ENCODE measurements at places on chromosomes 4 and X.

GRCh38 chr4:2923668-2924173, 39.5 kb downstream of the NOP14 start:
- no peak for DNase-seq

DNA sequence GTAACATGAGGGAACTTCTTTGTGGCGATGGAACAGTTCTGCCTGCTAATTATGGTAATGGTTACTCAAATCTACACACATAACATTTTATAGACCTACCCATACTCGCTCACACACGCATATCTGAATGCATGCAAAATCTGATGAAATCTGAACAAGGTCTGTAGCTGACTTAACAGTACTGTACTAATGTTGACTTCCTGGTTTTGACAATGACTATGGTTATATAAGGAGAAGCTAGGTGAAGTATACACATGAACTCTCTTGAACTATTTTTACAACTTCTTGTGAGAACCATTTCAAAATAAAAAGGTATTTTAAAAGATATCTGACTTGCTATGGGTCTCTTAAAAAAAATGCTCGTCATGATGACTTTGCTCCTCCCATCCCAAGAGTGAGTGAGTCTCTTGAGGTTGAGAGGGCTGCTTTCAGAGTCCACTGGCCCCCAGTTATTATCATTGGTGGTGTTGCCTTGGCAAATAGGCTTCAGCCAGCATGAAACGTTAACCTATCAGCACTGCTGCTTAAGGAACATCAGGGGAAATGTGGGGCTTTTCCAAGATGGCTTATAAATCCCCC, 99.8 kb downstream of the MTMR1 start:
- no peak for DNase-seq

DNA sequence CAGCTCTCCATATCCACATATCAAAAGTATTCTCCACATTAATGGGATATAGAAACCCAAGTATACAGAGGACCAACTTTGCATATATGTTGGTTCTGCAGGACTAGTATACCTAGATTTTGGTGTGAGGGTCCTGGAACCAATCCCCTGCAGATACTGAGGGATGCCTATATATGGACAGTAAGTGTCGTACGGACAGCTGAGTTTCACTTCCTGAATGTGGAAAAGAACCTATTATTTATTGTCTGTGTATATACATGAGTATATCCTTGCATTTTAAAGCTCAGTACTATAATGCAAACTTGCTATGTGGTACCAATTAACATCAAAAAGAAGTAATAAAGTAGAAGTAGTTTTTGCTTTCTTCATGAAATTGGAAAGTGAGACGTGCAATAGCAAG, 101.9 kb downstream of the FBXW7 start:
- DNase-seq, result no peak

DNA sequence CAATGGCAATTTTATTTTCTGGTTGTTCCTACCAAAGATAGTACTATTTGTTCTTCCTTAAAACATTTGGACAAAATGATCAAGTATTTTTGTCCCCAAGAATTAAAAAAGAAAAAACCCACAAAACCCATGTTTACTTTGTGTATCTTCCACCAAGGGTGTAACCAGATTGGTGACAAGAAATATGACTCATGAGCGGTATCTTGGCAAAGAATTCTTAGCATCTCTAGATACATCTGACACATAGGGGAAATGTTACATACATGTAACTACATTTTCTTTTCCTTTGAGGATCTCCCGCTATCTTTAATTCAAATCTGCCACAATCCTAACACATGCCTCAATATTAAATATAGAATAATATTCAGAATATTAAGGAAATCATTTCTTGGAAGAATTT, 78.7 kb downstream of the WDFY3 start:
- no peak for DNase-seq

DNA sequence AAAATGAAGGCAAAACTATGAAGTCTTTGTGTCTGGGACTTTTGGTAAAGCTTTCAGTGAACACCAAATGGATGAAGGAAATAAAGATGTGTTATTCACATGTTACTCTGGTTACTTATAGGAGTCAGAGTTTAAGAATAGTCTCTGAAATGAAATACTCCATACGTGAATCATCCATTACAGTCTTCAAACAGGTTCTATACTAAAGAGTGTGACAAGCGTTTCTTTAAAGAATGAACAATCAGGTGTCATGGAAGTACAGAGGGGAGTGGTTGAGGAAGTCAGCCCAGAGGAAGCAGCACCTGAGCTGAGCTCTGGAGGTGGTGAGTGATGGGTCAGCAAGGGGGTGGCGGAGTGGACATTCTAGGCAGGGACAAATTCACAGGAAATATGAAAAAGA, 41.8 kb upstream of the SORBS2 start:
- no peak for DNase-seq

DNA sequence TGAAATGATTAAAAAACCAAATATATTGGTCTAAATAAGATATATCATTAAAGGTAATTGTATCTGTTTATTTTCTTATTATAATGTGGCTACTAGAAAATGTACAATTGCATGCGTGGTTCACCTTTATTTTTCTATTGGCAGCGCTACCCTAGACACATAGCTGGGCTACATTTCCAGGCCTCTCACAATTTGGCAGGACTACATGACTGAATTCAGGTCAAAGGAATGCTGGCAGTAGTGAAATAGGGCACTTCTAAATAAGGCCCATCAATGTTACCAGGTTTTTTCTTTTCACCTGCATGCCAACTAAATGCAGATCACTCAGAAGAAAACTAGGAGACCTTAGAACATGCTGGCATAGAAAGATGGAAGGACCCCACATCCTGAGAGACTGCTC, 1072.9 kb upstream of the SLIT2 start:
- no peak for DNase-seq

- no peak for DNase-seq
Measured at GRCh38 chr4:4810092-4810774, 49.2 kb upstream of the MSX1 start.

DNA sequence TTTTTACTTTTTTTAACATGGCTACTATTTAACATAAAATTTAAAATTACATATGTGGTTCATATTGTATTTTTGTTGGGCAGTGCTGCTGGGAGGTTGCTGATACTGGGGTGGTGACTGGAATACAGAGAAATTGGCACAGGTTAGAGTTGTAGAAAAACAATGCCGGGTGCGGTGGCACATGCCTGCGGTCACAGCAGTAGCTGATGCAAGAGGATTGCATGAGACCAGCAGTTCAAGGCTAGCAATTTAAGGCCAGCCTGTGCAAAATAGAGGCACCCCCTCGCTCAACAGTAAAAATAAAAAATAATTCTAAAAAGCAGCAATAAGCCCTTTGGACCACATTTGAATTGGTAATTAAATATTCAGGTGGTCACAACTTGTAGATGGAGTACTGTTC, 11.8 kb upstream of the CPE start:
- no peak for DNase-seq

DNA sequence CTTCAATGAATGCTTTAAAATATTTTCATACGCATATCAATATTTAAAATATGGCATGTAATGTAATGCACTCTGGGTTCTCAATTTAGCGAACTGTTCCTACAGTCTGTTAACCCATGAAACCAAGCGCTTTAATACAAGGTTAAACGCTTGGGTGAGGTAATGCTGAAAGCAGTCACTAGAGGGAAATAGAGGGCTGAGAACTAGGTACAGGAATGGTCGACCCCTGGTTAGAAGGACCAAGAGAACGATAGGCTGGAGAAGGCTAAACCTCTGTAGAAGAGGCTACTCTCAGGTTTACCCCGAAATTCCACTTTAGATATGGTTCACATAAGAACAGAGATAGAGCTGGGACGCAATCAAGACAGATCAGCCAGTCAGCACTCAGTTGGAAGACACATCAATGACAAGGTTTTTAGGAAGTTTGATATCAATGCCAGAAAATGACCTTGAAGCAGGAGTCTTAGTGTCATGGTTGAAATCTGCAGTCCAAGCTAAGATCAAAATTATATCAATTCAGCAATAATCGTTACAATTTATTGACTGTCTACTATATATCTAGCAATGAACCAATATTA, 26.9 kb downstream of the ARSJ start:
- DNase-seq, result peak; percentile 42

- no peak for DNase-seq
Measured at GRCh38 chr4:168831585-168831918, 178.5 kb downstream of the CBR4 start.

DNA sequence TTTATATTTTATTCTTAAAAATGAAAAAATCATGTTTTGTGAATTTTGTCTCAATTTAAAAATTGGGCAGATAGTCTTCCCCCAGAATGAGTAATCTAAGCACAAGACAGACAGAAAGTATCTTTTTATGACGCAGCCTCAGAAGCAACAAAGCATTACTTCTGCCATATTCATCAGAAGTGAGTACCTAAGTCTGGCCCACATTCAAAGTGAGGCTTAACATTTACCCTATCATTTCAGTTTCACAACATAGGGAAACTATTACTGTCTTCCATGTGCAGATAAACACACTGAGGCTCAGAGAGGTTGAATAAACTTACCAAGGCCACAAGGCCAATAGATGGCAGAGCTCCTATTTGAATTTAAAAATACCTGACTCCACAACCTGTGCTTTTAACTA, 4.4 kb upstream of the PRDX4 start:
- DNase-seq, result no peak

DNA sequence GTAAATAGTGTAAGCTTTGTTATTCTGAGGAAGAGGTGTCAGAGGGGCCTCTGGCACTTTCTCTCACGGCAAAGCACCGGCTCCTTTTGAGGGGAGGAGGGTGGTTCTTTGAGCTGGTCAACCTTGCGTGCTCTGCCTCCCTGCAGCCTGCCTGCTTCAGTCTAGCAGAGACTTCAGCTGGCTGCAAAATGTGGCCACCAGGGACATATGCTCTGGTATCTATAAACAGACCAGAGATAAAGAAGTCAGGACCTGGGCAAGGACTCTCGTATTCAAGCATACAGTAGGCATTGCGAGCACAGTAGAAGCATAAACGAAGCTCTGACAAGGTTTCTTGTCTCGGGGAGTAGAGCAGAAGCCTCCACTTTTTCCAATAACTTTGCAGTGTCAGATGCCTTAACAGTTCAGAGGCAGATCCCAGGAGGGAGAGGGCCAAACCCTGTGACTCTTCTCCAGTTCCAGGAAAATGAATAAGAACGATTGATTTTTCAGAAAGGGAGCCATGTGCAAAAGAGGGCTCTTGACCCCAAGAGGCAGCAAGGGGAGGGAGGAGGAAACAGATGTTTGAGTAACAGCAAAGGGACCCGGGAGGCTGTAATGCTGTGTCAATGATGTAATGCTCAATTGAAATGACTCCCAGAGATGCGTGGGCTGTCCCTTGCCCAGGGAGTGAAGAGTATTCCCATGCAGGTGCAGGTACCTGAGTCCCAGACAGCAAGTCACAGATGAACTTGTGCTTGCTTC, 57.9 kb upstream of the TEX13D start:
- DNase-seq, result no peak

DNA sequence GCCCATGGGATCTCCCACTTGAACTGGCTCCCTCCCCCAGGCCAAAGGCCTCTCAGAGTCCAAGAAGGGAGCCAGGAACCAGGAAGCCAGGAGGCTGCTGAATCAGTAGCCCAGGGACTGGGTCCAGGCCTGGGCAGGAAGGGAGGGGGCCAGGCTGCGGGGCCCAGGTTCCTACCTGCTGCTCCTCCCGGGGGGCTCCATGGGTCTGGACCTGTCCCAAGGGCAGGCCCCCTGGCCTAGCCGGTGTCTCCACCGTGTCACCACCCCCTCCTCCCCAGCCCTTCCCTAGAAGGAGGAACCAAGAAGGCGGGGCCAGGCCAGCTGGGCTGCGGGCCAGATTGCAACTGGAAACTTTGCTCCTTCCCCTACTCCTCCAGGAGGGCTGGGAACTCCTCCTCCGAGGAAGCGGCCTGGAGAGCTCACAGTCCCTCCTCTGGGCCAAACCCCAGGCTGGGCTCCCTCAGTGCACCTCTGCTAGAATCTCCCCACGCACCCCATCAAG, at the start of gene IQSEC2:
IQSEC2 (minus strand) TSS at position 264 of the 502 bp plus-strand sequence.
- no peak for DNase-seq

All from CD4-positive, alpha-beta T cell treated with Interleukin-4 for 1 hour (primary cell).